ENCODE measurements at places on chromosomes 5 and 9.
A peak's percentile ranks its signal among the peaks of the same experiment; 100 is the strongest.

DNA sequence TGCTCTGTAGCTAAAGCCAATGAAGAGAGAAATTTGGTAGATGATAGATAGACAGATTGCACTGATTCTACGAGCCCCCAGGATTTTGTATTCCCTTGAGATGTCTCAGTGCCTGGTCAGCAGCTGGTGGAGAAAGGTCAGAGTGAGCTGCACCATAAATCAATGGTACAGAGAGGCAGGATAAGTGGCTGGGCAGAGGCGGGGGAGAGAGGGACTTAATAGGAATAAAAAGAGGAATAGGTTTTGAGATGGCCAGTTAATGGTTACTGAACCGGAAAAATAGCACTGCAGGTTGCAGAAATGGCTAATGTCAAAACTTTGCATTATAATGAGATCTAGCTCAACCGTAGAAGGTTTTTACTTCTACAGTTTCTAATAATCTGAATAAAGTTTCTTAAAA lies 47.9 kb upstream of the SLC12A2 start:
- DNase-seq: no peak

DNA sequence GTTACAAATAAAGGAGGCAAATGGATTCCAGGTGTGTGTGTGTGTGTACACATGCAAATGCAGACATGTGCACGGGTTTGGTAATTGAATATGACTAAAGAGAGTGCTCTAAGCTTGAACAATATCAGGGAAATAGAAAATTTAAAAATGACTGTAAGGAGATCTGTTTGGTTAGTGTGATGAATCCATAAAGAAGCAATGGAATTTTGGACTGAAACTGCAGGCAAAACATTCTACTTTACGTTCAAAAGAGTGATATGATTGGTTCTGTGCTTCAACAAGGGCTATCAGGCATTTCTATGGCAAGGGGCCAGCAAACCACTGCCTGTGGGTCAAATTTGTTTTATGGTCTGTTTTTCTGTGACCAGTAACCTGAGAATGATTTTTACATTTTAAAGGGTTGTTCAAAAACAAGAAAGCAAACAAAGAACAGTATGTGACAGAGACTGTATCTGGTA lies 332.8 kb upstream of the KLF9 start:
- no peak for DNase-seq

DNA sequence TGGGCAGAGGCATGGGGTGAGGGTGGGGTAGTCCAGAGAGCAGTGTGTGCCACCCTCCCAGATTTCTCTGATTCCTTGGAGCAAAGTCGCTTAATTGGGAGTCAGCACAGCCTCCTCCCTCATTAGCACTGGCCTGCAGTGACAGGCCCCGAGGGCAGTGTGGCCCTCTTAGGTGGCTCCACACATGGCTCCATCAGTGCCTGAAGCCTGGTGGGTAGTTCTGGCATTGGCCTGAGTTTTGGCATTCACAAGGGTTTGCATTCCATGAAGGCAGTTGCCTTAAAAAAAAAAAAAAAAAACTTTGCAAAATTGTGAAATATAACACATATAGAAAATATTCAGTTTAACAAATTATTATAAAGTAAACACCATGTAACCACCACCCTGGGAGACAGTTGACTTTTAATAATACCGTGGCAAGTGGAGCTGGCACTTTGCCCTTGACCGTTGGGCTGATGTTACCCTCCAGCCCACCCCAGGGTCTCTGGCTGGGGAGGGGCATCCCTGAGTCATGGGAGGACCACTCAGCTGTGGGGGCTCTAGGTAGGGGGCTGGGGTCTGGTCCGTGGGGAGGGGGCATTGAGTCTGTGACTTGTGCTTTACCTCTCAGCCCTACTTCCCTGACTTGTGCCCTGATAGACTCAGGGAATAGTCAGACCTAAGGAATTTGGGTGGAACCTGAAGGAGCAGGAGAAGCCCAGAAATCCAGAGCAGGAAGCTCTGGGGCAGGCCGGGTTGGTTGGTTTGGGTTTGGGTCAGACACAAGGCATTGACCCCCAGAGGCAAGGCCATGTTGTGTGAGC lies 51.3 kb upstream of the PITX1 start:
- no peak for DNase-seq

DNA sequence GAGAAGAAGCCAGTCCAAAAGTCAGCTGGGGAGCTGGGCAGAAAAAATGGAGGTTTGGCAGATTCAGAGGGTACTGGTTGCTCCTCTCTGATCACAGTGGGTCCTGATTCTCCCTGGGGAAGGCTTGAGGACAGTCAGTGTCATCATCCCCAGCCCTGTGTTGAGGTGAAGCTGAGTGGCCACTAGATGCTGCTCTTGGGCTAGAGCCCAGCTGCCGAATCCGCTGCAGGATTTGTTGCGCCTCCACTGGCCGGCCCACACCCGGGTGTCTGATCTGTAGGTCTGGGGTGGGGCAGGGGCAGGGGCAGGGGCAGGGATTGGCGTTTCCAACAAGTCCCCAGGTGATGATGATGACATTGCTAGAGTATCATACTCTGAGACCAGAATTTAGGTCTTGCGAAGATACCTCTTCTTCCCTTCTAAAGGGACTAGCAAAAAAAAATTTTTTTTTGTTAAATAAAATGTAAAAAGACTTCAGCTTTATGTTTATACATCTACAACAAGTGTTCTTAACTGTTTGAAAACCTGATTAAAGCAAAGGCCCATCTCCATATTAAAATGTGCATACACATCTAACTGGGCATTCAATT lies 106.8 kb downstream of the PDE6A start:
- DNase-seq: peak; percentile 61

GRCh38 chr9:127960410-127961154 lies 20.2 kb downstream of the EEIG1 start:
- no peak for DNase-seq

DNA sequence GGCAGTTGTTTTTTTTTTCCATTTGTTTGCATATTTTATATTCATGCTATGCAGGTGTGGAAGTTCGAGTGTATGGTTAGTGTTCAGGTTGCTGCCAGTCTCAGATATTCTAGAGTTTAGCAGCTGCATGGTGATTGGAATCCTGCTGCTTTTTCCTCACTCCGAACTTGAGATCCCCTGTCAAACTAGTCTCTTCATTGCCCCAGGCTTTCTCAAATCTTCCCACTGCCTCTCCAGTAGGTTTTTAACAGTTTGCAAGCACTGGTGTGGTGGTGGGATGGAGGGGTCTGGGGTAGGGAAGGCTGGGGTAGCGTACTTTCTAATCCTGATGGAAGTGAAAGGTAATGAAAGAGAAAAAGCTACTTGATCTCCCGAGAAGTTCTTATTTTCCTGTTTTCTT lies 112.9 kb downstream of the CHSY3 start:
- no peak for DNase-seq

- DNase-seq: no peak
Observed at GRCh38 chr5:137218896-137219295, 280.2 kb downstream of the SPOCK1 start.

DNA sequence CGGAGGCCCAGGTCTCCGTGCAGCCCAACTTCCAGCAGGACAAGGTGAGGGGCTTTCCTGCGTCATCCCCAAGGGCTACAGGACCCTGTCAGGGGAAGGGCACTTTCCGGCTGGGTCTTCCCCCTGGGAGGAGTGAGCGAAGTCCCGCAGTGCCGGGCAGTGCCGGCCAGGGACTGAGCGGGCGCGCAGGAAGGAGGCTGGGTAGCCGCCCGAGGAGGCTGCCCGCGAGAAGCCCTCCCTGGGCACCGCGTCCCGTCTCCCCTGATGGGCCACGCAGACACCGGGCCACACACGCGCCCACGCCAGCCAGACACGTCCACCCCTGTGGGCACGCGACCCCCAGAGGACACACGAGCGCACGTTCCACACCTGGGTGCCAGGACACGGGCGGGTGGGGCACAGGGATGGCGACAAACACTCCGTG lies 357 bp downstream of the PTGDS start:
- DNase-seq: peak; percentile 45

DNA sequence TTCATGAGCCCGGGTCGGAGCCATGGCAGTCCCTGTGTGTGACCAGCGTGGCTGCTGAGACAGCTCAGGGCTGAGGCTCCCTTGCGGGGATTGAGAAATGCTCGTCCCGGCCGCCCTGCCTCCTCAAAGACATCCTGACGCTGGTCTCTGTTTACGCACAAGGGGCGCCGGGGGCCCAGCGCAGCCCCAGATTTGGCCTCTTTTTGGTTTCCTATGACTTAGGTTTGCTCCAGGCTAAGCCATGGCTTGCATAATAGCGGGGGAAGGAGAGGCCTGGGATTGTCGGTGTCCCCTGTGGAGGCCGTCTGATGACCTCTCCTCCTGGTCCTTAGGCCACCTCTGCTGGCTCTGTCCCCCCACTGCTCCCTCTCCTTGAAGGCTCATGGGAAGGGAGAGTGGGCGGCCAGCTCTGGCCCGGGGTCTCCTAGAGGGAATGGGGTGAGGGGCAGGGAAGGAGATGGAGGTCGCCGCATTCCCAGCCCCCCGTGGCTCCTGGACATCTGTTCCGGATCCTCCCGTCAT lies 3.5 kb downstream of the LAMC3 start:
- DNase-seq: no peak

DNA sequence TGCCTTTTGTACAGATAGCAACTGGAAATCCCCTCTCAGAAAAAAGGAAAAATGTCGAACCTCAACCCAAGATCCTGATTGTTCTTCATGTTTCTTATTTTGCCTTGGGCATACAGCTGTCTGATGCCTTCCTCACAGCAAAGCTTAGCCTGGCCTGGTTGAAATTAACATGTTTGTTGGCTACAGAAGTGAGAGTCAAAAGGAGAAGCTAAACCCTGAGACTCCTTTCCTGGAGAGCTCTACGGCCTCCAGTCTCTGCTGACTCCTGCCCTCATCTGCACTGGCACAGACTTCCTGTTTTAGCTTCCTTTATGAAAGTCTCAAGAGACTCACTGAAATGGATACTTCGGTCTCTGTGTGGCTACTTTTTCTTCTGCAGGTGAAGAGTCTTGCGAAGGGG lies 186.7 kb downstream of the PARP8 start:
- peak; percentile 66 for DNase-seq

- DNase-seq: no peak
Observed at GRCh38 chr5:64971513-64971912, 202.8 kb downstream of the CWC27 start.

DNA sequence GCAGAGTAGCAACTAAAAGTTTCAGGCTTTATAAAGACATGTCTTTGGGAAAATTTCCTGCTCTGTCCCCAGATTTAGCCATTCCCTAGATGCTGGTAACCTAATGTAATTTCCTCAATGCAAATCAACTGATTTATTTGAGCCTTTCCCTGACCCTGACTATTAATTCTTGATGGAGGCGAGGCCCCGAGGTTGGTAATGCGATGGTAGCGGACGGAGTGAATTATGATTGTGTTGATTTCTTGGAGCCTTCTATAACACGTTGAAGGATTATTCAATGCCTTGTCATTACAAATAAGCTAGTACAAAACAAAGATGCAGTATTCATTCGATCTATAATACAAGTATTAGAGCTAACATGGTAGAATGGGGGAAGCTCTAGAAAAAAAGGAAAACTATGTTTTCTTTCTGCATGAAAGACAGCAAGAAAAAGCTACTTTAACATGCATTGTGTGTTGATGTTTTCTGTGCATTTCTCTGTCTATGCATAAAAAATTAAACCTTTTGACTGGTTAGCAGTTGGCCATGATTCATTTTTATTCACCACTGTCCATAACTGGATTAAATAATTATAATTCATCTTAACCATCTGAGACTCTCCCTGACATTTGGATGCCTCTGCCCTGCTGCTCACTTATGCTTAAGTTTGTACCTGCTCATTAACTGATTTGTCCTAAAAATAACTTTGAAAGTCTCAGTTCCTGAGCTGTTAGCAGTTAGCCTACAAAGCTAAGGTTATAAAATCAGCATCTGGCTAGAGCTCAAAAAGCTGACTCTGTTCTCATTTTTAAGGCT lies 490.2 kb upstream of the NUDT12 start:
- no peak for DNase-seq

DNA sequence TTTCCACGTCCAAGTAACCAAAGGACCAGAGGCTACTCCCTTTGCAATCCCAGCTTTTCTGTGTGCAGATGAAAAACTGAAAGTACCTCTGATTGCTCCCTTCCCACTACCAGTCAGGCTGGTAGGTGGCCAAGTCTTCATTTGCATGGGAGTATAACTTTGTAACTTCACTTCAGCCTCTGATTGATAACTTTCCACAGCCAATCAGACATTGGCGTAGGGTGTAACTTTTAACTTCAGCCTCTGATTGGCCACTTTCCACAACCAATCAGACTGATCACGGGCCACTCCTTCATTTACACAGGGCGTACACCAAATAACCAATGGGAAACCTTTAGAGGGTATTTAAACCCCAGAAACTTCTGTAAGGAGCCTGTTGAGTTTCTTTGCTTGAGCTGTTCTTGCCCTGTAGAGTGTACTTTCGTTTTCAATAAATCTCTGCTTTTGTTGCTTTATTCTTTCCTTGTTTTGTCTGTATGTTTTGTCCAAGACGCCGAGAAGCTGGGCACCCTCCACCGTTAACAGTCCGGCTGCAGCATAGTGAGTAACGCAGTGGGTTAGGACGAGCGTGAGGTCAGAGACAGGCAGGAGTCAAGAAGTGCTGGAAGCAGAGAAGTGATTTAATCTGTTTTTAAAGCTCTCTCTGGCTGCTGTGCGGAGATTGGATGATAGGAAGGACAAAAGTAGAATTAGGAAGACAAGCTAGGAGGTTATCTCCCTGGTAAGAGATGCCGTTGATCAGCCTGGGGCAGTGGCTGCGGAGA lies 3.5 kb upstream of the EXOSC2 start:
- peak; percentile 85 for DNase-seq

- no peak for DNase-seq
Observed at GRCh38 chr5:78731884-78732283, 83.3 kb upstream of the LHFPL2 start.

- no peak for DNase-seq
Observed at GRCh38 chr9:91532325-91532724, 108.7 kb upstream of the NFIL3 start.

DNA sequence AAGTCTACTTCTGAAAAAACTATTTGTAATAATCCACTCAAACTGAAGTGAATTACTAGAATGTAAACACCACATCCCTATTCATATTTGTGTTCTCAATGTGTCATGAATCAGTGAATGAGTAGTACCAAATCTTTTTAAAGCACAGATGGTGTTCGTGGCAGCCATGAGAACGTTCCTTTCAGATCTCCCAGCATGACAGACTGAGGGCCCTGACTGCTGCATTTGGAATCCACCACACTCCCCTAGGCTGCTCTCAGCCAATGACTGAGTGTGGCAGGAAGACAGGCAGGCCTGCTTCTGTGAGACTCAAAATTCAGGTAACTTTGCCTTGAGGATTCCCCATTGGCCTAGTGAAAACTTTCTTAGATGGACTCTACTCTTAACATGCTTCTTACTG lies 10.9 kb upstream of the JMY start:
- peak; percentile 71 for DNase-seq

DNA sequence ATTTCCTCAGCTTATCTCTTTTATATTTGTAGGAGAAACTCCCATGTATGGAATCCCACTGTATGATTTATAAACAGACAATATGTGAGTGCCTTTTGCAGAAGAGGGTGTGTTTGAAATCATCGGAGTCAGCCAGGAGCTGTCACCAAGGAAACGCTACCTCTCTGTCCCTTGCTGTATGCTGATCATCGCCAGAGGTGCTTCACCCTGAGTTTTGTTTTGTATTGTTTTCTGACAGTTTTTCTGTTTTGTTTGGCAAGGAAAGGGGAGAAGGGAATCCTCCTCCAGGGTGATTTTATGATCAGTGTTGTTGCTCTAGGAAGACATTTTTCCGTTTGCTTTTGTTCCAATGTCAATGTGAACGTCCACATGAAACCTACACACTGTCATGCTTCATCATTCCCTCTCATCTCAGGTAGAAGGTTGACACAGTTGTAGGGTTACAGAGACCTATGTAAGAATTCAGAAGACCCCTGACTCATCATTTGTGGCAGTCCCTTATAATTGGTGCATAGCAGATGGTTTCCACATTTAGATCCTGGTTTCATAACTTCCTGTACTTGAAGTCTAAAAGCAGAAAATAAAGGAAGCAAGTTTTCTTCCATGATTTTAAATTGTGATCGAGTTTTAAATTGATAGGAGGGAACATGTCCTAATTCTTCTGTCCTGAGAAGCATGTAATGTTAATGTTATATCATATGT lies 18.0 kb upstream of the CTSL start:
- no peak for DNase-seq
